Sigmoid colon (tissue), 7 donors: ENCODE measurements at places on chromosomes 11 and 22. TPM values are rescaled to one million over a fixed set of nuclear protein-coding genes. Genes with fewer than 3 reads are reported as not detected.

- DNase-seq: peak; percentile 40
- no peak overlapping the region for H3K27ac ChIP-seq
- H3K4me3 ChIP-seq: no peak overlapping the region
- H3K4me1 ChIP-seq: no peaks in the 10 kb centered on the region
- no peaks in the 10 kb centered on the region for H3K27me3 ChIP-seq
Measured at GRCh38 chr22:29165321-29166060, 40.2 kb upstream of the EMID1 start.

GRCh38 chr11:19595840-19596751 is 116.5 kb upstream of the NAV2 start:
- H3K4me3 ChIP-seq: no peak overlapping the region
- peak; percentile 75 for DNase-seq
- H3K27ac ChIP-seq: peak overlapping the region; percentile 87
- no peaks in the 10 kb centered on the region for H3K36me3 ChIP-seq
- H3K27me3 ChIP-seq: no peaks in the 10 kb centered on the region

DNA sequence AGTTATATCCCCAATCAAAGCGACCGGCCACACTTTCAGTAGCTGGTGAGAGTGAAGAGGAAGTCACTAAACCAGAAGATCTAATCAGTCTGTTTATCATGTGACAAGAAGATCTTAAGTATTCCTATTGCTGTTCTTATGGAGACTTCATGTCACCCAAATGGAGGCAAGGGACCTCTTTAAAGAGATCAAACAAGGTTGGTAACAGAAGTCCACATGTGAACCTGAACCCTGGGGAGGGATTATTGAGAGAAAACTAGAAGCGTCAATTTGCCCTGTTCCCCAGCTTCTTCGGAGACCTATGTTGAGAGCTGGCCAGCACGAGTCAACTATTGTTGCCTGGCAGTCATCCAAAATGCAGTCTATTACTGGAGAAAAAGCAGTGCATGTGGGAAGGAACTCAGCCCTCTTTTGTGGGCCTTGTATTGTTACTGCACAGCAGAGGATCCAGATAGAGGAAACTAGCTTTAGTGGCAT is 76.9 kb upstream of the CTSC start:
- no peak overlapping the region for H3K4me3 ChIP-seq
- DNase-seq: peak; percentile 72
- H3K4me1 ChIP-seq: no peaks in the 10 kb centered on the region
- no peaks in the 10 kb centered on the region for H3K27me3 ChIP-seq

DNA sequence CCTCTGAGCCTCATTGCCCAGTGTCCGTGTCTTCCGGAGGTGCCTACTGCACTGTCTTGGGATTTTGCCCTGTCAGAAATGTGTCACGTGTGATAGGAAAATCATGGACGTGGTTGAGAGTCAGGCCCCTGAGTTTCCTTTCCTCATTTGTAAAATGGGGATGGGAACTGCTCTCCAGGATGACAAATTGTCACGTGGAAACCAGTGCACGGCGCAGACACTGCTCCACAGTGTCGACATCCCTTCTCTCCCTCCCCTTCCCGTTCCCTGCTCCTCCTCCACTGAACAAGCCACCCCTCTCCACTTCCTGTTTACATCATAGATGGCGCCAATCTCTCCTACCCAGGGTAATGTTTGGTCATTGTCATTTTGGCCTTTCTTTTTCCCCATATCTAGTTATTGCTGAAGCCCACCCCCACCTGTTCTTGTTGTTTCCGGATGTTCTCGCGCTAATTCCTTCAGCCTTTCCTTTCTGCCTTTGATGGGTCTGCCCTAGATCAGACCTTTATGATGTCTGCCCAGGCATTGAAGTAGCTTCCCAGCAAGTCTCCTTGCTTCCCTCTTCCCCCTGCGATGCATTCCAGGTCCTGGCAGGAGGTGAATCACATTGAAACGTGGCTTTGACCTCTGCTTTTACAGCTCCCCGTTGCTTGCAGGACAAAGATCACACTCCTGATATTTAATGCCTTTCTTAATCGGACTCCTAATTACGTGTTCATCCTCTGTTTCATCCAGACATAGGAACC is 91.8 kb downstream of the TBC1D22A start:
- H3K36me3 ChIP-seq: no peaks in the 10 kb centered on the region
- no peak overlapping the region for H3K4me3 ChIP-seq
- DNase-seq: peak; percentile 82
- no peaks in the 10 kb centered on the region for H3K27me3 ChIP-seq
- no peaks in the 10 kb centered on the region for H3K4me1 ChIP-seq

DNA sequence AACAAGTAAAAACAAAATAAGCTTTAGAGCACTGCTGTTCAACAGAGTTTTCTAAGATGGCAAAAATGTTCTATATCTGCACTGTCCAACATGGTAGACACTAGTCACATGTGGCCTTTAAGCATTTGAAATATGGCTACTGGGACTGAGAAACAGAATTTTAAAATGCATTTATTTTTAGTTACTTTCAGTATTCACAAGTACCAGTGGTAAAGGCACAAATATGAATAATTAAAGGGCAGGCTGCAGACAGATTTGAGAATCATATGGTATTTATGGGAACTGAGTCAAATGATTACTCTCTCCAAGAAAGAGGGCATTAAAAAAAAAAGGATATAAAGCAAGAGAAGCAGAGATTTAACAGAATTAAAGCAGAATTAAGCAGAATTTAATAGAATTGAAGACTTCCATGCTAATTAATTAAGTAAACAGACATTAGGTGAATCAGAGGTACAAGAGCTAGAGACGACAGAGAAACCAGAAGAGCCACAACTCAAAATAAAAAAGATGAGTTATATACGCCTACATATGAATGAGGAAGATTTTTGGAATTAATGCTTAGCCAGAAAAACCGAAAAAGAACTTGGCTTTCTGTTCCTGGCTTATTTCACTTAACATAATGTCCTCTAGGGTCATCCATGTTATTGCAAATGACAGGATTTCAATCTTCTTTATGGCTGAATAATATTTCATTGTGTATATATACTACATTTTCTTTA is 160.4 kb downstream of the ATG16L2 start:
- DNase-seq: no peak
- H3K4me1 ChIP-seq: no peaks in the 10 kb centered on the region
- H3K27me3 ChIP-seq: no peaks in the 10 kb centered on the region
- no peak overlapping the region for H3K4me3 ChIP-seq
- peaks cover 2% of the 10 kb centered on the region for H3K36me3 ChIP-seq

The RAB38 gene
- 1.7 TPM for total RNA-seq

The OR52A1 gene
- total RNA-seq: not detected

DNA sequence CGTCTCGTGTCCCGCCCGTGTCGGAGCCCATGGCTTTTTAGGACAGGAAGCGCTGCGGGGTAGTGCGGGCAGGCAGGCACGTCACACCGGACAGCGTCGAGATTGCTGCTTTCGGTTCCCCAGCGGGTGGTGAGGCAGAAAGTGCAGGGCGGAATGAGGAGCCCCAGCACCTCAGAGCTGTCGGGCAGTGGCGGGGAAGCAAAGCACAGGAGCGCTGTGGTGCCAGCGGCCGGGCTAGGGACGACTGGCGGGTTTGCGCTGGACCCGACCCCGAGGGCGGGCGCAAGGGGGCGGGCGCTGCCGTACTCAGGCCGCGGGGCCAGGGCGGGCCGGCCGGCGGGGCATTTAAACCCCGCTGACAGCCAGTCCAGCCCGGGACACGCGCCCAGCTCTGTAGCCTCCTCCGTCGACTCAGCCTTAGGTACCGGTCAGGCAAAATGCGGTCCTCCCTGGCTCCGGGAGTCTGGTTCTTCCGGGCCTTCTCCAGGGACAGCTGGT is at the start of gene SLC37A2:
Gene SLC37A2, plus strand, starts transcription at position 375 of the 498 bp plus-strand sequence. Its CDS starts 63 bp downstream, at position 438.
- H3K4me3 ChIP-seq: peak within 1 kb of the TSS; percentile 66
- DNase-seq: peak; percentile 83
- H3K4me1 ChIP-seq: peaks cover 8% of the 10 kb centered on the region
- H3K36me3 ChIP-seq: no peaks in the 10 kb centered on the region
- H3K27me3 ChIP-seq: peaks cover under 1% of the 10 kb centered on the region
- H3K27ac ChIP-seq: peak within 1 kb of the TSS; percentile 70

GRCh38 chr22:44924710-44925109 is 85.1 kb downstream of the PHF21B start:
- DNase-seq: no peak
- H3K4me1 ChIP-seq: no peaks in the 10 kb centered on the region
- H3K27me3 ChIP-seq: no peaks in the 10 kb centered on the region
- no peak overlapping the region for H3K27ac ChIP-seq
- no peak overlapping the region for H3K4me3 ChIP-seq
- H3K36me3 ChIP-seq: no peaks in the 10 kb centered on the region

- DNase-seq: peak; percentile 68
- H3K4me3 ChIP-seq: no peak overlapping the region
- peaks cover 55% of the 10 kb centered on the region for H3K36me3 ChIP-seq
Measured at GRCh38 chr11:117842131-117842941, 17.8 kb upstream of the FXYD2 start.

GRCh38 chr11:104946907-104947306 is 21.5 kb downstream of the CASP4 start:
- no peak for DNase-seq
- no peak overlapping the region for H3K4me3 ChIP-seq
- no peaks in the 10 kb centered on the region for H3K27me3 ChIP-seq
- no peaks in the 10 kb centered on the region for H3K36me3 ChIP-seq
- no peaks in the 10 kb centered on the region for H3K4me1 ChIP-seq

DNA sequence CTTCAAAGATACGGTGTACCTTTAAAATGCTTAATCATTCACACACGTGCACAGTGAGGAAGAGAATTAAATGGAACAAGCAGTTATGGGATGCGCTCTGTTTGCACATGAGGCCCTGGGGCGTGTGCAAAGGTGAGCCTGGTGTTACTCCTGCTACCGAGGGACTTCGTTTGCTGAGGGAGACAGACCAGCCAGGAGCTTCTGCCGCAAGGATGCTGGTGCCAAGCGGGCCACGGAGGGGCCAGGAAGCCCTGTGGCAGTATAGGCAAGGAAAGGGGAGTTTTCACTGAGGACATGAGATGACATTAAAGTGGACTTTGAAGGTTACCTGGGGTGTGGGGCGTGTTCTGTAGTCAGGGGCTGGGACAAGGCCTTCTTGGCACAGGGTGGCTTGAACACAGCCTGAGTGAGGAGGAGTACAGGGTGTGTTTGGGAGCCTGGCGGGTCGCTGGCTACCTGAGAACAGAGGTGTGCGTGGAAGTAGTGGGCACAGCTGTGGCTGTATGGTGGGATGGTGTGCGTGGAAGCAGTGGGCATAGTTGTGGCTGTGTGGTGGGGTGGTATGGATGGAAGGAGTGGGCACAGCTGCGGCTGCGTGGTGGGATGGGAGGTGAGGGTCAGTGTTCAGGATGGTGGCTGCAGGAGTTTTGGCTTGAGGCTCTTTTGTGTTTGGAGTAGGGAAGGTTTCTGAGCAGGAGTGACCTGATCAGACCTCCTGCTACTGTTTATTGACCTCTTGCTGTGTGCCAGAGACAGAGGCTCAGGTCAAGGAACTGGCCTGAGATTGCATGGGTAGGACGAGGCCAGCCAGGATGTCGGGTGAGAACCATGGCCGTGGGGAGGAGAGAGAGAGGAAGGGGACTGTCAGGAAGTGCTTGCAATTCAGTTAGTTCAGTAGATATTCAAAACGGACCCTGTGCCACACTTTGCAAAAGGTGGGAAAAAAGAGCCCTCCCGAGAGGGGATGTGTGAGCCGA is 13.7 kb downstream of the TBC1D22A start:
- H3K27ac ChIP-seq: no peak overlapping the region
- H3K4me1 ChIP-seq: peaks cover 42% of the 10 kb centered on the region
- no peak for DNase-seq
- H3K36me3 ChIP-seq: no peaks in the 10 kb centered on the region
- H3K4me3 ChIP-seq: no peak overlapping the region

DNA sequence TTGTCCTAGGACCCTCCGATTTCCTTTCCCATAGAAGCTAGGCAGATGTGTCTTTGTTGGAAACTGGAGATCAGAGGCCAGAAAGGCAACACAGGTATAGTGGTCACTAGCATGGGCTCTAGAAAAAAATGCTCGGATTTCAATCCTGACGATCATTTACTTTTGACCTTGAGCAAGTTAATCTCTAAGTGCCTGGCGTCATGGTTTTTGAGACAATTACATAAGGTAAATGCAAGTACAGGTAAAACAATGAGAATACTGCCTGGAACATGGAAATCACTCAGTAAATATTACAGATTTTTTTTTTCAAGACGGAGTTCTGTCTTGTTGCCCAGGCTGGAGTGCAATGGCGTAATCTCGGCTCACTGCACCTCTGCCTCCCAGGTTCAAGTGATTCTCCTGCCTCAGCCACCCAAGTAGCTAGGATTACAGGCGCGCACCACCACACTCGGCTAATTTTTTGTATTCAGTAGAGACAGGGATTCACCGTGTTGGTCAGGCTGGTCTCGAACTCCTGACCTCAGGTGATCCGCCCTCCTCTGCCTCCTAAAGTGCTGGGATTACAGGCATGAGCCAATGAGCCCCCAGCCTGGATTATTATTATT is 1.1 kb upstream of the DENND5A start:
- H3K27me3 ChIP-seq: no peaks in the 10 kb centered on the region
- H3K4me3 ChIP-seq: no peak overlapping the region
- peak overlapping the region; percentile 99 for H3K27ac ChIP-seq
- no peaks in the 10 kb centered on the region for H3K4me1 ChIP-seq
- no peak for DNase-seq

DNA sequence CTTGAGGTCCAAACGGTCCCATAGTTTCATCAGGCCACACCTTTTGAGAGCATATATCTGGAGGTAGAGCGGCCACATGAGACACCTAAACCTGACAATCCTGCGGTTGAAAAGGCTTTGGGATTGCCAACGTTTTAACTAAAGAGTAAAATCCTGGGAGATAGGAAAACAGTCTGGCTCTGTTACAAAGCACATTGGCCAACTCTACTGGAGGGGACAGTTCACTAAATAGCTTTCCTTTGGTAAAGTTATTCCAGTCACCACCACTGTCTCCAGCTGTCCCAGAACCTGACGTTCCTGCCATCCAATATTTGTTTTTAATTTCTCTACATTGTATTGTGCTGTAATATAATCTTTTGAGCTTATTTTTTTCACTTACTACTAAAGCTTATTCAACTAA is 22.0 kb downstream of the ABTB2 start:
- H3K27me3 ChIP-seq: no peaks in the 10 kb centered on the region
- peaks cover 12% of the 10 kb centered on the region for H3K4me1 ChIP-seq
- no peaks in the 10 kb centered on the region for H3K36me3 ChIP-seq
- H3K27ac ChIP-seq: no peak overlapping the region
- H3K4me3 ChIP-seq: no peak overlapping the region

- no peaks in the 10 kb centered on the region for H3K36me3 ChIP-seq
- no peaks in the 10 kb centered on the region for H3K4me1 ChIP-seq
- no peak for DNase-seq
Measured at GRCh38 chr11:105829084-105829483, 193.0 kb downstream of the MSANTD4 start.
